NCI-H446 (cell line): ENCODE measurements at places on chromosomes 12 and 14.
A peak's percentile ranks its signal among the peaks of the same experiment; 100 is the strongest.

- no peak for DNase-seq
These were observed 207.6 kb upstream of the PDZRN4 start for GRCh38 chr12:40980427-40980961.

GRCh38 chr12:12996209-12996608 is 3.9 kb downstream of the HEBP1 start:
- DNase-seq: no peak

GRCh38 chr12:92426332-92426731 is 276.5 kb upstream of the PLEKHG7 start:
- no peak for DNase-seq

DNA sequence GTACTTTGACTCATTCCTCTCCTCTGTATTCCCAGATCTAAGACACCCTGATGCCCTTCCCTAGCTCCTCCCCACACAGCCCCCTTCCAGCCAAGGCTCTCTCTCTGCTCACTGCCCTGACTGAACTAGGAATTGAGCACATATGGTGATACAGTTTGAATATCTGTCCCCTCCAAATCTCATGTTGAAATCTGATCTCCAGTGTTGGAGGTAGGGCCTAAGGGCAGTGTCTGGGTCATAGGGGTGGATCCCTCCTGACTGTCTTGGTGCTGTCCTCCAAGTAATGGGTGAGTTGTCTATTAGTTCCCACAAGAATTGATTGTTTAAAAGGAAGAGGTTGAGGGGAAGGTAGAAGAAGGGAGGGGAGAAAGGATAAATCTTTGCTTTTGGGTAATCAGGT is 17.4 kb downstream of the CMKLR1 start:
- no peak for DNase-seq

GRCh38 chr12:93819050-93819491 is 141.9 kb downstream of the CRADD start:
- peak; percentile 50 for DNase-seq

DNA sequence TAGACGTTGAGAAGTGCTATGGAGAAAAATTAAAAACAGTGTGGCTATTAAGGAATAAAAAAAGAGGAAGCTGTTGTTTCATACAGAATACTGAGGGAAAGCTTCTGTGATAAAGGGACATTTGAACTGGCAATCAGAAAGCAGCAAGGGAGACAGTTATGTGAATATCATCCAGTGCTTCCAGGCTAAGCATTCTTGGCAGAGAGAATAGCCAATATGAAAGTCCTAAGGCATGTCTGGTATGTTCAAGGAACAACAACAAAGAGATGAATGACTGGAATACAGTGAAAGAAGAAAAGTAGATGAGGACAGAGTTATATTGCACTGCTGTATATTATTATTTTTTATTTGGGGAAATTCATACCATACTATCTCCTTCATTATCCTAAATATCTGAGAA is 23.9 kb downstream of the SCAF11 start:
- no peak for DNase-seq

- no peak for DNase-seq
These were observed 194.4 kb upstream of the PPFIA2 start for GRCh38 chr12:81953541-81953940.

- DNase-seq: no peak
These were observed 145.0 kb downstream of the SAMD4A start for GRCh38 chr14:54711812-54712464.

- DNase-seq: no peak
These were observed 97.8 kb downstream of the PLEKHA5 start for GRCh38 chr12:19227190-19227879.
